ENCODE measurements at places on chromosomes 6 and 20.

DNA sequence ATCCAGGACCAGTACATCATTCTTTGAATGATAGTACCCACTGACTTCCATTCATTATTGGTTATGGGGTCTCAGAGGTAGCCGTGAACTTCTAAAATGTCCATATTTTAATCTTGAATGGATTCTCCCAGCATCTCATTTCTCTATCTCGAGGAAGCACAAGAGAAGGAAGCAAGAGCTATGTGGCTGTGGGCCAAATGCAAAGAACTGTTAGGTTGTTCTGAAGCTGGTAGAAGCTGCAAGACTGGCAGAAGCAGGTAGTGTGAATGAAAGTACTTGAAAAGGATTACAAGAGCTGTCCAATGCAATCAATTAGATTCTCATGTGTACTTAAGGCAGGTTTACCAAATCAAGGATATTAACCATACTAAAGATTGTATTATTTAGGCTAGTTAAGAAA is 1131.8 kb downstream of the GRIK2 start:
- DNase-seq, result no peak

DNA sequence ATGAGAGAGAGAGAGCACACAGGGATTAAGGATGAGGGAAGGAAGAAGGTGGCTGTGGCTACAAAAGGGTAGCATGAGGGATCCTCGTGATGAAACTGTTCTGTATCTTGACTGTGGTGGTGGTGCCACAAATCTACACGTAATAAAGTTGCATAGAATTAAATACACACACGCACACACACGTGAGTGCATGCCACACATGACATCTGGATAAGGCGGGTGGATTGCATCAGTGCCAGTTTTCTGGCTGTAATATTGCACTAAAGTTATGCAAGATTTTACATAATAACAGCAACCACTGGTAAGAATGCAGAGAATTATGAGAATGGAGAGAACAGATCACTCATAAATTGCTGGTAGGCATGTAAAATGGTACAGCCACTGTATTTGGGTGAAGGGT is 16.9 kb upstream of the STK35 start:
- peak; percentile 87 for DNase-seq

DNA sequence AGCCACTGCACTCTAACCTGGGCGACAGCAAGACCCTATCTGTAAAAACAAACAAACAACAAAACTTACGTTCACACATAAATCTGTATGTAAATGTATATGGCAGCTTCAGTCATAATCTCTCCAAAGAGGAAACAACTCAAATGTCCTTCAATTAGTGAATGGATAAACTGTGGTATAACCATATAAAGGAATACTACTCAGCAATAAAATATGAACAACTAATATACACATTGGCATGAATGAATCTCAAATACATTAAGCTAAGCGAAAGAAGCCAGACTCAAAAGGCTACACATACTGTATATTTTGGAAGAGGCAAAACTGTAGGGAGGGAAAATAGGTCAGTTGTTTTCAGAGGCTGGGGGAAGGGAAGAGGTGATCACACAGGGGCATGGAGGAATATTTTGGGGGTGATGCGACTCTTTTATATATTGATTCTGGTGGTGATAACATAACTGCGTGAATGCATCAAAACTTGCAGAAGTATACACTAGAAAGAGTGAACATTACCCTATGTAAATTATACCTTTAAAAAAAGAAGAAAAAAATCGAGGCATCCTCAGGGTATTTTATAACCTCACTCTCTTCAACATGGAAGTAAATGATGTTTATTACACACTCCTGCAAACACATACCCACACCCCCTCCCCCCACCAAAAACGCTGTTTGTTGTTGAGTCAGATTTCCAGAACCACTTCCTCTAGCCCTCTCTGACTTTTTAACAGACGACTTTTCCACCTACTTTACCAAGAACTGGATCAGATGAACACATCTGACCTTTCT is 115.2 kb upstream of the RNF24 start:
- DNase-seq, result peak; percentile 85

- no peak for DNase-seq
Measured at GRCh38 chr6:43081043-43081442, 4.9 kb downstream of the PTK7 start.

DNA sequence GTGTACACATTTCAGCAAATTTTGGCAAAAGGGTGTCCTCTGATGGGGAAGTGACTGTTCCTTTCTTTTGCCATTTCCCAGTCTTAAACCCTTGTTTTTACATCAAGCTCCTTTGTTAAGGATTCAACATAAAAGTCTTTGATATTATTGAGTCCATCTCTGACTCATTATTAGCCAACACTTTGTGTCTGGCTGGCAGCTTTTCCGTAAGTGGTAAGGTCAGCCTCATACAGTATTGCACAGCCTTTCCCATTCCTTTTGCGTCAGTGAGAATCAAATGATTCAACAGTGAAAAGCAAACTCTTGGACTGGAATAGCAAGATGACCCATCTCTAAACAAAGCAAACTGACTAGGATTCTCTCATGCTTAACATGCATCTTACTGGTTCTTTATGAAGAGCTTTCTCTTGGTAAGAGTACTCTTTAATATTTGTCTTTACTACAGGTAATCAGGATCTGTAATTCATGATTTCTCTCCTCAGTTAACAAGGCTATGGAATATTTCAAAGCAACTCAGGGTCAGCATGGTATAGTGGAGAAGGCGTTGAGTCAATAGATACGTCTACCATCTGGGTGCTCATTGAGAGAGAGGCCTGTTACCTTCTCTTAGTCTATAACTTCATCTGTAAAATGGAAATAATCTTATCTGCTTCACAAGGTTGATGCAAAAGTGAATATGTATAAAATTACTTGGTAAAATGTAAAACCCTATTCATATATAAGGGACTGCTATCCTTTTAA is 183.6 kb downstream of the PRL start:
- DNase-seq, result peak; percentile 10

GRCh38 chr20:62617711-62618483 is 24.4 kb upstream of the SLCO4A1 start:
- DNase-seq, result peak; percentile 94

GRCh38 chr6:55819811-55820210 is 55.6 kb downstream of the BMP5 start:
- DNase-seq, result no peak

DNA sequence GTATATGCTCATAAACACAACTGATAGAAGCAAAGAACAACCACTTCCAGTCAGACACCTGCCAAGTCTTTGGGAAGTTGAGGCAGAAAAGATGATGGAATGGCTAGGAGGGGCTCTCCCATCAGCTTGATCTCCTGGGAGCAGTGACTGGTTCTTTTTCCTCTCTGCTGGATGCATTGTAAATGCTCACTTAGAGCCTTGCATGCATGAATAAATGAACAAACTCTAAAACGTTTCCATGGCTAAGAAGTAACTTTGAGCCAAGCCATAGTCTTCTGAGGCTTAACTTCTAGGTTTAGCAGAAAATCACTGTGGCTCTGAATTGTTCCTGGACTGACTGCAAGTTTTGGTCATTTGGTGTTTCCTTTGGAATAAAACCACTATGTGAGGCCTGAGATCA is 166.4 kb upstream of the CITED2 start:
- no peak for DNase-seq

- DNase-seq, result no peak
Measured at GRCh38 chr20:31780839-31781238, 38.3 kb upstream of the MYLK2 start.

- no peak for DNase-seq
Measured at GRCh38 chr20:13173201-13173600, 47.9 kb upstream of the ISM1 start.

DNA sequence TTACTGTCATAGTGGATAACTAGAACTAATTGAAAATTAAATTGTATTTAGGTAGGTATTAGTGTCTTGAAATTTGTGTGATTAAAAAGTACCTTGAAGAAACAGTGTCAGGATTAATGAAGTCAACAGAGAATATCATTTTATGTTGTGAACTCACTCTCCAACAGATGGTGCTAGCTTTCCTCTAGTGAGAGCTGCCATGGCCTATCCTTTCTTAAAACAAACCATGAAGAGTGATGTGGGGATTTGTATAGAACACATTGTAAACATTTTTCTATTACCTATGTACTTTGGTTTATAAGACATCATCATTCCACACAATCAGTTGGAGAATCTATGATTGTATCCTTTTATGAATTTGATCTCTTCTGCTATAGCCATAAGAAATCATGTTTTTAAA is 4.8 kb upstream of the SRSF12 start:
- peak; percentile 33 for DNase-seq

- DNase-seq, result no peak
Measured at GRCh38 chr20:49288784-49289696, 11.2 kb upstream of the ZNFX1 start.

DNA sequence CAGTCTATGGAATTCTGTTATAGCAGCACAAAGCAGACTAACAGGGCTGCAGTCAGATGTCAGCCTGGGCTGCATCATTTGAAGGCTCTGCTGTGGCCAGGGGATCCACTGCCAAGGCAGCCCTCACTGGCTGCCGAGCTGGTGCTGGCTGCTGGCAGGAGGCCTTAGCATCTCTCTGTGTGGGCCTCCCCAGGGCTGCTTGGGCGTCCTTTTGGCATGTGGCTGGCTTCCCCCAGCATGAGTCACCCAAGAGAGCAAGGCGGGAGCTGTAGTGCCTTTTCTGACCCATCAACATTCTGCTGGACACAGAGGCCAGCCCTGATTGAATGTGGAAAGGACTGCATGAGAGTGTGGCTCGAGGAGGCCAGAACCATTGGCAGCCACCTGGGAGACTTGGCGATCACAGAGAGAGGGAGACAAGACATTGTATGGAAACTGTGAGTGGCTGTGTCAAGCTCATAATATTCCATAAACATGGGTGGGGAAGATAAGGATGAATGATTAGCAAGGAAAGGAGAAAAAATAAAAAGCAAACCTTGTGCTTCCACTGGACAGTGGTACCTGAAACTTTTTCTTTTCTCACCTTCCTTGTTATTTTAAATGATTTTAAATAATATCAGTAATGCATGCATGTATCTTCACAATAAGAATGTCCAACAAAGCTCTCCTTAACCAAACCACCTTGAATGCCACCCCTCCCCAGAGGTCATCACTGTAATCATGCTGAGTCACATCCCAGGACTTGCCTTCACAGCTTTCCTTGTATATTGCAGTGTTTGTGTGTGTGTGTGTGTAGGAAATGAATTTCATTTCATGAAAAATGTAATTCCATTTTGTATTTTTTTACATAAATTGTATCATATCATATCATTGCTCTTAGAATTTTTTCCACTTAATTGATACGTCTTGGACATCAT is 55.0 kb upstream of the VSX1 start:
- no peak for DNase-seq

DNA sequence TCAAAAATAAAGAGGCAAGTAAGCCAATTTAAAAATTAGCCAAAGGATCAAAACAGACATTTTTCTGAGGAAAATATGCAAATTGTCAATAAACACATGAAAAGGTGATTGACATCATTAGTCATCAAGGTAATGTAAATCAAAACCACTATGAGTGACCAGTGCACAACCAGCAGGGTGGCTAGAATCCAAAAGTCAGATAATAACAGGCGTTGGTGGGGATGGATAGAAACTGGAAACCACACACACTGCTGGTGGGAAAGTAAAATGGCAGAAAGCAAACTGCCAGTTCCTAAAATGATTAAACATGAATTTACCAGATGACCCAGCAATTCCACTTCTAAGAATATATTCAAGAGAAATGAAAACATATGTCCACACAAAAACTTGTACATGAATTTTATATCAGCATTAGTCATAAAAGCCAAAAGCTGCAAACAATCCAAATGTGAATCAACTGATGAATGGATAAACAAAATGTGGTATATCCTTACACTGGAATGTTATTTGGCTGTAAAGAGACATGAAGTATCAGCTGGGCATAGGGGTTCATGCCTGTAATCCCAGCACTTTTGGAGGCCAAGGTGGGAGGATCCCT is 74.8 kb upstream of the MBOAT1 start:
- DNase-seq, result no peak

GRCh38 chr20:18011951-18012645 is 43.3 kb downstream of the MGME1 start:
- no peak for DNase-seq

DNA sequence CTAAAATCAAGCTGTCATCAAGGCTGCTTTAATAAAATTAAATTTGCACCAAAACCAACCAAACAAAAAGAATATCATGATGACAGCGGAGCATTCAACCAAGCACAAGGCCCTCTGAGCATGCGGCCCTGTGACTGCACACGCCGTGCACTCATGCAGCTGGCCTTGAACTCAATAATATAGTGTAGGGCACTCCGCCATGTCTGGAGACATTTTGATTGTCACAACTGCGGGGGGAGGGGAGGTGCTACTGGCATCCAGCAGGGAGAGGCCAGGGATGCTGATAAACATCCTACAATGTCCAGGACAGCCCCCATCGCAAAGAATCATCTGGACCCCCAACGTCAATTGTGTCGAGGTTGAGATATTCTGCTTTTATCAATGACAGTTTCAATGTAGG is 9.7 kb downstream of the MOCS3 start:
- DNase-seq, result no peak

DNA sequence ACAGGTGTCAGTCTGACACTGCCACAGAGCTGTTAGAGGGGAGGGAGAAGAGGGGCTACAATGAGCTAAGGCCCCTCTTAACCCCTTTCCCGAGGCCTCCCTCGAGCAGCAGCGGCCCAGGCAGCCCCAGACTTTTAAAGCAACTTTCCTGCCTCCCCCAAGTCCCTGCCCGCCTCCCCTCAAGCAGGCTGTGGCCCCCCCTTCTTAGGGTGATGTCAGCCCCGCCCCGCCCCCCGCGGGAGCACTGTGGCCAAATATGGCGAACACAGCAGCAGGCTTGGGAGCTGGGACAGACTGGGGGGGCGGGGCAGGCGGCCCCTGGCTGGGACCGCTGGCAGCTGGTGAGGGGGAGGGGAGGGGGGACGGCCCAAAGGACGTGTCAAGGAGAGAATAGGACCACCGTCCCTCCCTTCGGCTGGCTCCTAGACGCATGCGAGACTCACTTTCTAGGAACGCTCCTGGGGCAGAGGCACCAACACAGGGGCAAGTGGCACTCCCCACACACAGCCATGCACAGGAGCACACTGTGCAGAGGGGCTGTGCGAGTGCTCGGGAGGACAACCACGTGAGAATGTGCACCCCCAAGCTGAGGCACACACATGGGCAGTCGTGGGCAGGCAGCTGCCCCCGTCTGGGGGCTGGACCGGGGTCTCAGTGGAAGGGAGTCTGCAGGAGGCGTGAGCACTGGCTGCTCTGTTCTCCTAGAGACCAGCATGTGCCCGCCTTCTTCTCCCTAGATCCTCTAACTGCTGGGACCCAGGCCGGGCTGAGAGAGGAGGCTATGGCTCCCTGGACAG is 6.7 kb downstream of the TEAD3 start:
- DNase-seq, result no peak

All from inflammatory macrophage treated with lipopolysaccharide for 1 hour (primary cell).